Renal cortex interstitium (tissue), 15 donors: ENCODE measurements at places on chromosomes 12 and 14. TPM values are rescaled to one million over a fixed set of nuclear protein-coding genes. Genes with fewer than 3 reads are reported as not detected.

Gene SIX4
- polyA plus RNA-seq = 7.7 TPM

DNA sequence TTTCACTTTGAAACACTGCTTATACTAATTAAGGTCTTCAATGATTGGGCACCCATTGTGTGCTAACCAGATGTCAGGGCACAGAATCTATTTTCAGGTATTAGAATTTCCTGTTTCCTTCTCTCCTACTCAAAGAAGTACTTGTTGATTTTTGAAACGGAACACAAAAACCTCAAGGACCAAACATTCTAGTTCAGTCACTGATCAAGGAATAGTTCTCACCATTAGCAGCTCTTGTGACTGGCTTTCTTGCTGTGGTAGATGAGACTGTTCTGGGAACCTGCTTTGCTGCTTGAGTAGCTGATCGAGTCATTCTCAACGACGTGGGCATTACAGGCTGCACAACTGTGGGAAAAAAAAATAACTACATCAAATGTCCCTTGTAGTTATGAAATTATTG lies 11.0 kb downstream of the DLGAP5 start:
- no peak for DNase-seq

DNA sequence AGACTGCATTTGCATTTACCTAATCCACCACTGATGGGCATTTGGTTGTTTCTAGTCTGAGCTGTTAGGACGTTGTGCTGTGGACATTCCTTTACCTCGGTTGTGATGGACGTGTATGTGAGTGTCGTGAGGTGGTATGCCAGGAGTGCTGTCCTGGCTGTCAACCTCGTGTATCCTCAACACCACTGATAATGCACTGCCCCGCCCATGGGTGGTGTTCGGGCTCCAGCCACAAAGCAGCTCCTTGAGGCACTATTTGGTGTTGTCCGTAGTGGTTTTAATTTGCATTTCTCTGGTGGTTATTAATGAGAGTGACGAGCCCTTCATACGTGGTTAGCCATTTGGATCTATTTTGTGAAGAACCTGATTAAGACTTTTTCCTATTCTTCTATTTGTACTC lies 87.6 kb downstream of the PPP2R5C start:
- DNase-seq = no peak

DNA sequence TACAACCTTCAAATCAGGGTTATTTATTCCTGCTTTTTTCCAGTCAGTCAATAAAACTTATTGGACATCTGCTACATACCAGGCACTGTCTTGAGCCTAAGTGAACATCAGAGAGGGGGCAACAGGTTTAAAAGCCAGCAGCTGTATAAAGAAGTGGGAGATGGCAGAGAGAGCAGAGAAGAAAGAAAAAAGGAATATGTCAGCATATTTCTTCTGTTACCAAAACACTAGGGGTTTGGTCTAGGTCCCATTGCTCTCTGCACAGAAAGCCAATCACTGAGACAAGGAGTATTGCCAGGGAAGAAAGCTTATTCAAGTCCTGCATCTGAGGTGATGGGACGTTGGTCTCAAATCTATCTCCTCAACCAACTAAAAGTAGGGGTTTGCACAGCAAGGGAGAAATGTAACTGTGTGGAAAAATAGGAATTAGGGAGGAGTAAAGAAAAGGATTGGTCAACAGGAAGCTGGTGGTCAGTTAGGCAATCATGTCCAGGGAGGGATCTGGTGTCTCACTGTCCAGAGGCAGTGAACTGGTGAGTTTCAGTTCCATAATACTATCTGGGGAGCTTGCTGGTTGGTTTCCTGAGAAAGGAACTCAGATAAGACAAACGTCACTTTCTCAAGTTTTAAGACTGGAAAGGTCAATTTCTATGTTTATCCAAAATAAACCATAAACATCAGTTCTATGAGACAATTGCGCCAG lies 107.5 kb downstream of the PHLDA1 start:
- DNase-seq = no peak

DNA sequence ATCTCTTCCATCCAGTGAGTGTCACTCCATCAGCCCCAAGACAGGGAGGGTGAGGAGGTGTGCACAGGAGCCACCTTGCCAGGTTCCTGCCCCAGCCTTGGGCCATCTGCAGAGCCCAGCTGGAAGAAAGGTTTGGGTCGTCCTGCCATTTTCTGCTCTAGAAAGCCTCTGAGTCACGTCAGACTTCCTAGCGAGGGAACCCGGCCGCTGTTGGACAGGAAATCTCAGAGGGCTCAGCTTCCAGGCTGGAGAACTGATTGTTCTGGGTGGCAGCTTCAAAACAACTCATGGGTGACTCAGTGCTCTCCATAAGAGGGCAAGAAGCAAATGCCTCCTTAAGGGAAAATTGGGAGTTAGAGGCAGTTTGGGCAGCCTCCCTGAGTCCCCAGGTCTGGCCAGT lies 16.6 kb downstream of the HIP1R start:
- DNase-seq = no peak
